ENCODE measurements at places on chromosomes 7 and 10.

- no peak for DNase-seq
Measured at GRCh38 chr10:110494532-110494931, 3.2 kb upstream of the DUSP5 start.

DNA sequence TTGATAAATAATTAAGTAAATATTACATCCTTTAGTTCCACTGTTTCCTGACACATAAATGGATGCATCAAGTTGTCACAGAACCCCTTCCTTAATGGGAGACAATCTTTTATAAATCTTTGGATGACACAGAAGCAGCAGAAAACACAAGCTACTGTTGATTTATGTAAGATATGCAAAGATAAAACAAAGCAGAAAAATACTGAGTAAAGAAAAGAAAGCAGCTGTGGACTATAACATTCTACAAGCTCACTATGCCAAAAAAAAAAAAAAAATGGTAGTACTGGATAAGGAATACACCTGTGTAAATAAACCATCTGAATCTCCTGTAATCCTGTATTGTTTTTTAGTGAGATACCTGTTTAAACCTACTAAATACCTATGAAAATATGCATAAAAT lies 92.0 kb upstream of the FAM180A start:
- DNase-seq, result no peak

DNA sequence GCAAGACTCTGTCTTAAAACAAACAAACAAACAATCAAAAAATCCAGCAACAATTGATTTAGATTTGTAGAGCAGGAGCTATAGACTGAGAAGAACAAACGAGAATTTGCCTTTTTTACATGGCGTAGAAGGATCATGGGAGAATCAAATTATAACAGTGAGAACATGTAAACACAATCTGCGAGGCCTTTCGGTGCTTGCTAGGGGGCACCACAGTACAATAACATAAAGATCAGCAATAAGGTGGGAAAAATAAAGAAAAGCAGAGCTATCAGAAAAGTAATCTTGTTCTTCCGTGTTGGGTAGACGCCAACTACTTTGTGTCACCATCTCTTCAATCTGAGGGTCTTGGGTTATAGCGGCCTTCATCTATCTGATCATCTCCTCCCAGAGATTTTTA lies 82.2 kb downstream of the NOD1 start:
- no peak for DNase-seq

- DNase-seq, result no peak
Measured at GRCh38 chr10:102038410-102038809, 17.6 kb downstream of the ARMH3 start.

GRCh38 chr7:15936991-15937390 lies 250.5 kb upstream of the MEOX2 start:
- DNase-seq, result no peak
